Osteocyte (in vitro differentiated cells): ENCODE measurements at places on chromosomes 7 and 10. TPM values are rescaled to one million over a fixed set of nuclear protein-coding genes. Genes with fewer than 3 reads are reported as not detected.

The SPAM1 gene
- not detected in 2 replicates for total RNA-seq

The LRRC17 gene
- total RNA-seq, result 12.4 and 12.5 TPM in 2 replicates

The ENTPD7 gene
- total RNA-seq, result 21.7 and 22.8 TPM in 2 replicates

- no peaks in the 10 kb centered on the region for H3K27me3 ChIP-seq
- H3K27ac ChIP-seq, result peak overlapping the region; percentile 90
- H3K4me1 ChIP-seq, result peaks cover 75% of the 10 kb centered on the region
- no peaks in the 10 kb centered on the region for H3K36me3 ChIP-seq
- no peak for DNase-seq
Measured at GRCh38 chr7:116445447-116446211, 53.9 kb upstream of the CAV2 start.

GRCh38 chr7:150322833-150323681 lies at the start of the genes ACTR3C and LRRC61:
ACTR3C (minus strand) TSS chr7:150323545; CDS start chr7:150295296, 28,249 bp downstream.
LRRC61 (plus strand) TSS chr7:150323355; CDS start chr7:150336862, 13,507 bp downstream.
- no peaks in the 10 kb centered on the region for H3K27me3 ChIP-seq
- no peaks in the 10 kb centered on the region for H3K4me1 ChIP-seq
- no peak within 1 kb of the TSS for H3K4me3 ChIP-seq
- no peak for DNase-seq
- H3K36me3 ChIP-seq, result no peaks in the 10 kb centered on the region

GRCh38 chr7:74349621-74350020 lies 60.4 kb downstream of the CLIP2 start:
- DNase-seq, result no peak
- H3K4me3 ChIP-seq, result no peak overlapping the region
- peaks cover 18% of the 10 kb centered on the region for H3K36me3 ChIP-seq
- no peaks in the 10 kb centered on the region for H3K4me1 ChIP-seq

GRCh38 chr7:12257582-12257981 lies 46.5 kb downstream of the TMEM106B start:
- no peak overlapping the region for H3K4me3 ChIP-seq
- H3K27me3 ChIP-seq, result peaks cover 2% of the 10 kb centered on the region
- H3K4me1 ChIP-seq, result no peaks in the 10 kb centered on the region
- DNase-seq, result no peak
- H3K27ac ChIP-seq, result no peak overlapping the region
- H3K36me3 ChIP-seq, result no peaks in the 10 kb centered on the region

GRCh38 chr10:19417740-19418139 lies 369.1 kb downstream of the MALRD1 start:
- no peaks in the 10 kb centered on the region for H3K4me1 ChIP-seq
- DNase-seq, result no peak
- H3K27ac ChIP-seq, result no peak overlapping the region
- no peaks in the 10 kb centered on the region for H3K36me3 ChIP-seq
- peaks cover 30% of the 10 kb centered on the region for H3K27me3 ChIP-seq

DNA sequence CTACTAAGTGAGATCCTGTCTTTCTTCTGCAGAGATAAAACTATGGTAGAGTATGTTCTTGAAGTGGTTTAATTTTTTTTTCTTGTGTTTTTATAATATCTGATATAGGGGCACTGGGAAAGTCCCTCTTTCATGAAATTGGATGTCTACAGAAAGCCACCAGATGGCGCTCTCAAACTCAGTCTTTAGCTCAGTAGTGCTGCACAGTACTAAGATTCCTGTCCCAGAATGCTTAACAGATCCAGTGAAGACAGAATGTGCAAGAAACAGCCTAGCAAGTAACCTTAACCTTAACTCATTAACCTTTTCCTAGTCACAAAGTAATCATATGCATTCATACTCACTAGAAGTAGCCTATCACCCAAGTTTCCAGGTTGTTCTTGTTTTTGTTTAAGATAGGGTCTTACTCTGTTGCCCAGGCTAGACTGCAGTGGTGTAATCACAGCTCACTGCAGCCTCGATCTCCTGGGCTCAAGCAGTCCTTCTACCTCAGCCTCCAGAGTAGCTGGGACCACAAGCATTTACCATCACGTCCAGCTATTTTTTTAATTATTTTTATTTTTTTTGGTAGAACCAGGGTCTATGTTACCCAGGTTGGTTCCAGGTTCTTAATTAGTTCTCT lies 56.7 kb downstream of the IDE start:
- H3K4me1 ChIP-seq, result peaks cover 2% of the 10 kb centered on the region
- no peak overlapping the region for H3K27ac ChIP-seq
- no peak overlapping the region for H3K4me3 ChIP-seq
- H3K36me3 ChIP-seq, result peaks cover 20% of the 10 kb centered on the region
- no peak for DNase-seq

DNA sequence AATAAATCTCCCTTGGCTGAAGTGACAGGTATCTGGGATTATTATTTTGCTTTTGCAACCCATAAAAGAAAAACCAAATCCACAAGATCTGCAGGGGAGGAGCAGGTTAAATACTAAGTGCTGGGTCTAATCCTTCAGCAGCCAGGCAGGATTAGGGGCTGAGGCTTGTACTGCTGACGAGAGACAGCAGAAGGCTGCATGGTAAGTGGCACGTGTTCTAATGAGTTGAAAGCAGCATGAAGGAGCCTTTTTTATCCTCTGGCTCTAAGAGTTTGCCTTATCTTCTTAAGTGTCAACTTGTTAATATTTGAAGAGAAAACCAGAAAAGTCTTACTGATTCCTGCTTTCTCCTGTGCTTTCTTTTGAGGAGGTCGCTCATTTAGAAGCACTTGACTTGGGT lies 50.0 kb downstream of the LYZL2 start:
- no peaks in the 10 kb centered on the region for H3K36me3 ChIP-seq
- no peak overlapping the region for H3K4me3 ChIP-seq
- peaks cover 24% of the 10 kb centered on the region for H3K27me3 ChIP-seq
- H3K27ac ChIP-seq, result no peak overlapping the region
- DNase-seq, result no peak
